ENCODE measurements at places on chromosomes 12 and 14.

GRCh38 chr12:68536885-68537485 is 73.7 kb upstream of the RAP1B start:
- no peak for DNase-seq

DNA sequence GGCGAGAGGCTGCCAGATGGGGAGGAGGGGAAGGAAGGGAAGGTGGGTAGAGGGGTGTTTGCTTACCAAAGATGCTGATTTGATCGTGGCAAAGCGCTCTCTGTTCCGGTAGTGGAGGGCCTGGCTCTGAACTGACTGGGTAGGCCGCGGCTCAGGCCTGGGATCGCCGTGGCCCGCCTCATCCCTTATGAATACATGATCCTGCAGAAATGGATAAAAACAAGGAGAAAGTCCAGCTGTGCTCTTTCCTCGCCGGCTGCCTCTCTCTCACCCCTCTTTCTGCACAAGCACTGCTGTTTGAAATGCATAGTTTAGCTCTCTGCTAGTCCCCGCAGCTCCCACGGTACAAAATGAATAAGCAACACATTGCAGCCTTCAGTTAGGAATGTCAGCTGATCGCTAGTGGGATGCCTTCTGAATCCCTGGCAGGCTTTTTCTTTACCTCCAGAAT is 53.8 kb downstream of the PEBP1 start:
- no peak for DNase-seq

DNA sequence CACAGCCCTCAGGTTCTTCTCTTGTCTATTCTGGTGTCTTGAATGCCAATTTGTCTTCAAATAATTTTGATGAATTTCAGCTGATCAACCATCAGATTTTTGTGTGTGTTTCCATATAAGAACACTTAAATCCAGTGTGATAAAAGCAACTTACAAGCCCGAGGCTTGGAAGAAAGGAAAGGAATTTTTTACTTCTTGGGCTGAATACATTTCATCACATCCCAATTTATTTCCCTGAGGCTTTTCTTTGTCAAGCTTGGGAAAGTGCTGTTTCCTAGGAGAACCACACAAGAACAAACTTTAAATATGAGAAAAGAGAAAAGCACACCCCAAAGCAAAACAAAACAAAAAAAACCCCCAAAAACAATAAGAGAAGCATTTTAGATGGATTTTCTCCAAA is 26.6 kb downstream of the GPRC5D start:
- DNase-seq: no peak

GRCh38 chr12:49974231-49974675 is 1.5 kb downstream of the AQP6 start:
- DNase-seq: no peak

DNA sequence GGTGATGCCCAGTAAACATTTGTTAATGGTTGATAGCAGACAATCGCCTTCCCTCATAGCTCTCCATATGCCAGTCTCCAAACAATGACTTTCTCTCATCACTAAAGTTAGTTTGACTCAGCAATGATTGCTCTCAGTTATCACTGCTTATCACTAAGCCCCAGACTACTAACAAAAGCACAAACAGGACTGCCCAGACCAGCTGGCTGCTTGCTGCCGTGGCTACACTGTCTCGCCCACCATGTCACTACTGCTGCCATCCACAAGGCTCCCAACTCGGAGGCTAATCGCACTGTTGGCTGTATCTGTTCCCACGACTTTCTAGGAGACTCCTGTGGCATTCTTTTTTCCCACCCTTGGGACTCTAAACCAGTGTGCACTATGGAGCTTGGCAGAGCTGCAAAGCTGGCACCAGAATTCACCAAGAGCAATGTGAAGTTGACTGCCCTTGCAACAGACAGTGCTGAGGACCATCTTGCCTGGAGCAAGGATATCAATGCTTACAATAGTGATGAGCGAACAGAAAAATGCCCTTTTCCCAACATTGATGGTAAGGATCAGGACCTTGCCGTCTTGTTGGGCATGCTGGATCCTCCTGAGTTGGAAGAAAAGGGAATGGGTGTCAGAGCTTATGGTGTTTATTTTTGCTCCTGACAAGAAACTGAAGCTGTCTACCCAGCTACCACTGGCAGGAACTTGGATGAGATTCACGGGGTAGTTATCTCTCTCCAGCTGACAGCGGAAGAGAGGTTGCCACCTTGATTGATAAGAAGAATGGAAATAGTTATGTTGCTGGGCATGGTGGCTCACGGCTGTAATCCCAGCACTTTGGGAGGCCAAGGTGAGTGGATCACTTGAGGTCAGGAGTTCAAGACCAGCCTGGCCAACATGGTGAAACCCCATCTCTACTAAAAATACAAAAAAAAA is 27.1 kb upstream of the NR2C1 start:
- no peak for DNase-seq

GRCh38 chr12:94284859-94285258 is 136.5 kb downstream of the PLXNC1 start:
- DNase-seq: no peak

- DNase-seq: no peak
Observed at GRCh38 chr12:81253360-81253759, 175.5 kb downstream of the ACSS3 start.

DNA sequence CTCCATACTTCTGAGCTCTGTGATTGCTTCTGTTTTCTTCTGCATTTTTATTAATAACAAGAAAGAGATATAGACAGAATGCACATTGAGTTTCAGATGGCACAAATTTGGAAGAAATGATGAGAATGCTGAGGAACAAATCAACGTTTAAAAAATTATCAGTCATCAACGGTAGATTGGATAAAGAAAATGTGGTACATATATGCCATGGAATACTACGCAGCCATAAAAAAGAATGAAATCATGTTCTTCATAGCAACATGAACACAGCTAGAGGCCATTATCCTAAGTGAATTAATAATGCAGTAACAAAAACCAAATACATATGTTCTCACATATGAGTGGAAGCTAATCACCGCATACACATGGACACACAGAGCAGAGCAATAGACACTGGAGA is 81.8 kb downstream of the DUSP6 start:
- DNase-seq: no peak

DNA sequence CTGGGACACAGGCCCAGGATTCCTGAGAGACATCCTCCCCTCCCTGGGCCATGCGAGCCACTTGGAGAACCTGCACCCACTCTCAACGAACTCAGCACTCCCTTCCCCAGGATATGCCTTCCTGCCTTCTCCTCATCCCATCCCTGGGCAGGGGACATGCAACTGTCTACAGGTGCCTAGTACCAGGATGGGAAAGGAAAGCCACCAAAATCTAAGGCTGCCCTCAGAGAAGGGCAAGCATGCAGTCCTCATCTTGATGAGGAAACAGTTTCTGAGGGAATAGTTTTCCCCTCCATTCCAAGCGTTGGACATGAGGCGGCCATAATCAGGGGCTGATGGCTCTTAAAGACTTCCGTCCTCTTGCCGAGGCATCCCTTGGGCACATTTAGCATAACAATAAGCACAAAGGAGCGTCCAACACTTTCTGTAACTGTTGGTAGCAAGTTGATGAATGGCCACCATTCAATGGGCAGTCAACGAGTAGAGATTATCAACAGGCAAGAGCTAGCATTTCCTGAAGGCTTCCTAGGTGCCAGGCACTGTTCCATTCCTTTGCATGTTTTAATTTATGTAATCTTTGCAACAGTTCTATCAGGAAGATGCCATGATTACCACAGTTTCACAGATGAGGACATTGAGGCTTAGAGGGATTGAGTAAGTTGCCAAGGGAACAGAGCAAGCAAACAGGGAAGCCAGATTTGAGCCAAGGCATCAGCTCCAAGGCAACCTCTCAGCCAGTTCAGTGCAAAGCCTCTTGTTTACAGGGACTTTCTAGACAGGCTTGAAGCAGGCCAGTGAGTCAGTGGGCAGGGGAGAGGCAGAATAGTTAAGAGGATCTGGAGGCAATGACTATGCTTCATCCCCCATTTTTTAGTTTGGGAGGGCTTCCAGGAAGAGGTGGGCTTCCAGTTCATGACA is 105.1 kb downstream of the SINHCAF start:
- DNase-seq: no peak

DNA sequence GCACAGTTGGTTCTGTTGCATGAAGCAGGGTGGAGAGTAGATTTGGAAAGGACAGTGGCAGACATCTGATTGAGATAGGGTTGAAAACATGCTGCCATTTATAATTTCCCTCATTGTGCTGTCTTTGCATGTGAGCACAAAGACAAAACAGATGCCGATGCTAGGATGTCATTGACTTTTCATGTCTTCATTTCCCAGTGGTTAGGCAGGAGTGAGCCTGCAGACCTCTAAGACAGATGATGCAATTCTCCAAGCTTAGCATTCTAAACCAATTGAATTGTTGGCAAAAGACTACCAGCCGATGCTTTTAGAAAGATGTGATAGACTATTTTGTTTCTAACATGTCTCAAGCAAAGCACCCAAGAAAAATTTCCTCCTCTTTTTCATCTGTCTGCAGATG is 37.1 kb upstream of the PELI2 start:
- no peak for DNase-seq

GRCh38 chr14:76695263-76695920 is 65.9 kb upstream of the VASH1 start:
- no peak for DNase-seq

DNA sequence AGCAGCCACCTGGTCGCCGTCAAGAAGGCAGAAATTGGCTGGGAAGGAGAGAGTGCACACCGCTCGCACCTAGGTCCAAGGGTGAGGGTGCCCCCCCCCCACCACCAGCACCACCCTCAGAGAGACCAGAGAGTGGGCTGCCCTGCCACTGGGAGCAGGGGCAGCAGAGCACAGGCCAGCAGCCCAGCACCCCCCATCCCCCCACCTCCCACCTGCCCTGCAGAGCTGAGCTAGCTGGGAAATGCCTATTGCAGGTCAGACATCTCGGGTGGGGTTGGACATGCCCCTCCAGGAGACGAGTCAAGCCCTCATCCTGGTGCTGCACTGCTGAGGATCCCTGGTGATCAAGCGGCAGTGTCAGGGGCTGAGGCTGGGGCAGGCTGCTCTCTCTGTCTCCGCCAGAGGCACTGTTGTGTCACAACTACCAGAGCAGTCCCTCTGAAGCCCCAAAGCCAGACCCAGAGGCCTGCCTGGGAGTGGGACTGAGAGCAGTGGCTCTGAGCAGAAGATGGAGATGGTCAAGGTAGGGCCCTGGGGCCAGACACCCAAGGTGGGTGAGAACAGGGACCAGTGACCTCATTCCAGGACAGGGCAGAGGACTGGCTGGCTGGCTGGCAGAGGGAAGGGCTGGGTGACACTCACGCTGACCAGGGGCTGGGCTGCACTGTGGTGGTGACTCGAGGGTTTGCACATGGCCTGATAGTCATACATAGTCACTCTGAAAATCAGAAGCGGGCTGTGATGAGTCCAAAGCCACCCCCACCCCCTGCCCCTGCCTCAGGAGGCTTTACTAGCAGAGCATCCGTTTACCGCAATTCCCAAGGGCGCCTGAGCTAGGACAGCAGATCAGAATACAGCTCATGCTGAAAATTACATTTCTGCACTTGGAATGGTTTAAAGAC is 19.7 kb upstream of the LRTM2 start:
- no peak for DNase-seq

DNA sequence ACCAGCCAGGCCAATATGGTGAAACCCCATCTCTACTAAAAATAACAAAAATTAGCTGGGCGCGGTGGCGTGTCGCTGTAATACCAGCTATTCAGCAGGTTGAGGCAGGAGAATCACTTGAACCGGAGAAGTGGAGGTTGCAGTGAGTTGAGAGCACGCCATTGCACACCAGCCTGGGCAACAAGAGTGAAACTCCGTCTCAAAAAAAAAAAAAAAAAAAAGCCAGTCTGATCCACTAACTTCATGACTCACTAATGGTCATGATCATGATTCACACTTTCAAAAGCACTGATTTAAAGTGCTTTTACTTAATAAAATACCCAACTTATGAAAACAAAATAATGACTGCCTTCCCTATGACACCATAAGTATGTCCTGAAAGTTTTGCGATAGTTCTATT is 38.4 kb upstream of the CPM start:
- DNase-seq: no peak

- DNase-seq: no peak
Observed at GRCh38 chr12:114976372-114976771, 292.4 kb upstream of the TBX3 start.

DNA sequence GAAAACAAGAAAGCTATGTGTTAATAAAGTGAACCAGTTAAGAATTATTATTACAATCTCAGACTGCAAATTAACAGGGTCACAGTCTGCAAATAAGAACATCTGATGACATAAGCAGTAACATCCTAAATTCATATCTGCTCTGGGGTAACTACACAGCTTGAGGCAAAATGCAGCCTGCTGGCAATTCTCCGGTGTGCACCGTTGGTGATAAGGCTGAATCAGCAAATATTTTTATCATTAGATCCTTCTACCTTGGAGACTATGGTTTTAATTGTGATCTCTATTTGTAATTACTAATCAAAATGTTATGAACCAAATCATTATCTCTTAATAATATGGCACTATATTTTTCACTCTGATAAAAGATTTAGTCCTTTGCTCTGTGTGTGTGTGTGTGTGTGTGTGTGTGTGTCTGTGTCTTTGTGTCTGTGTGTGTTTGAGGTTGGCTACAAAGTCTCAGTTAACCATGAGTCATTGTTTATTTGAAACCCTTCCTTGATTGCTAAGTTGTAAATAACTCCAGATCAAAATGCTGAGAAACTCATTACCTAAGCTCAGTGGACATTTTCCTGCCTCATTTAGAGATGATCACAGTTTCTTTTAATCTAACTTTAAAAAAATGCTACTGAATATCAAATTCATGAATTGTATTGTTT is 442.6 kb downstream of the GXYLT1 start:
- DNase-seq: no peak

DNA sequence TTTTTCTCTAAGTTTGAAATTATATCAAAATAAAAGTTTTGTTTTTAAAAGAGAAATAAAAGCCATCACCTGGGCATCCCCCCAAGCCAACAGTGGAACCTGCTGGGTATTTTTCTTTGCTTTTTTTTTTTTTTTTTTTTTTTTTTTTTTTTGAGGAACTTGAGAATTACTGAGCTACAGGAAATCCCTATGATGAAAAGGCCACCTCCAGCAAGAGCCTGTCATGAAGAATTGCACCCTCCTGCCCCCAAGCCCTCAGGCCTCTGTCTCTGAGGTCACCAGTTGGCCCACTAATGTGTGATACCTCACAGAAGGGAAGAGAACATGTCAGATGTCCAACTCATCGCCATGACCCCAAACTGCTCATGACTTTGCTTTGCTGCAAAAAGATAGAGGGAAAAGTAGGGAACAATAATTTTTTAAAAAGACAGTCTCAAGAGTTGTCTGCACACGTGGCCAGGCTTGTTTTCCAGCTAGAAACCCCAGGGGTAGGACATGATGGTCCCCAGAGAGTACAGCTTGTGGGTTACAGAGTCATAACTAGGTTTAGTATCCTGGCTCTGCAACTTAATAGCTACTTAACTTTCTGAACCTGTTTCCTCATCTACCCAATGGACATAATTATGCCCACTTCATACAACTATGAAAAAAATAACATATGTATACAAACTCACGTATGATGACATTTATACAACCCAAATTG is 124.3 kb upstream of the EGLN3 start:
- DNase-seq: no peak

- no peak for DNase-seq
Observed at GRCh38 chr14:69755784-69756183, 11.2 kb upstream of the SRSF5 start.

- DNase-seq: no peak
Observed at GRCh38 chr14:47257013-47257412, 418.4 kb downstream of the MDGA2 start.

- no peak for DNase-seq
Observed at GRCh38 chr12:31599053-31599452, 8.1 kb upstream of the DENND5B start.
